Keratinocyte (primary cell): ENCODE measurements at places on chromosomes 3 and 15.

DNA sequence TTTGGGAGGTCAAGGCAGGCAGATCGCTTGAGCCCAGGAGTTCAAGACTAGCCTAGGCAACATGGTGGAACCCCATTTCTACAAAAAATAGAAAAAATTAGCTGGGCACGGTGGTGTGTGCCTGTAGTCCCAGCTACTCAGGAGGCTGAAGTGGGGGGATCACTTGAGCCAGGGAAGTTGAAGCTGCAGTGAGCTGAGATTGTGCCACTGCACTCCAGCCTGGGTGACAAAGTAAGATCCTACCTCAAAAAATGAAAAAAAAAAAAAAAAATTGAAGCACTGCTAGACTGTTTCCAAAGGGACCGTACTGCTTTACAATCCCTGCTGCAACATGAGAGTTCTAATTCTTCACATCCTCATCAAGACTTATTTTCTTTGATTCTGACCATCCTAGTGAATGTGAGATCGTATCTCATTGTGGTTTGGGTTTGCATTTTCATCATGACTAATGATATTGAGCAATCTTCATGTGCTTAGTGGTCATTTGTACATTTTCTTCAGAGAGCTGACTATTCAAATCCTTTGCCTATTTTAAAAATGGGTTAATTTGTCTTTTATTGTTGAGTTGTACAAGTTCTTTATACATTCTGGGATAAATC is 10.8 kb downstream of the CMTM8 start:
- peak; percentile 32 for DNase-seq

- no peak for DNase-seq
Measured at GRCh38 chr3:183587336-183587735, 31.8 kb upstream of the KLHL6 start.

GRCh38 chr3:119428538-119428937 is 34.9 kb downstream of the TMEM39A start:
- no peak for DNase-seq

GRCh38 chr15:29322415-29322814 is 52.8 kb upstream of the NSMCE3 start:
- DNase-seq, result no peak

DNA sequence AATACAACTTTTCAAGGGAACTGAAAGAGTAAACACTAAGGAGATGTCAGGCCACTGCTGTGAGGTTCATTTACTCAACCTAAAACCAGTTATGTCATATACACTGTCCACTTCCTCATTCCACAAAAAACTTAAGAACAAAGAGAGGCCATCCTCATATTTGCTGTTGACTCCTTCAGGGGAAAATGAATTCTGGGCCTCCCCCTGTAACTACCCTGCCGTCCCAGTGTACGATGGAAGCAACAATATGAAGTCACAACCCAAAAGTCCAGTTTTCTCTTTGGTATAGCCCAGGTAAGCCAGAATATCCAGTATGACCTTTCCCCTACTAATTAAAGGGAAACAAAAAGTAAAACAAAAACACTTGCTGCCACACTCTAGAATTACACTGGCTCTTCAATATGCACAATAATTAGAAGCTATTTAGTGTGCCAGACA is 16.2 kb downstream of the CEP152 start:
- no peak for DNase-seq

- DNase-seq, result no peak
Measured at GRCh38 chr3:179260949-179261765, 10.2 kb upstream of the KCNMB3 start.

DNA sequence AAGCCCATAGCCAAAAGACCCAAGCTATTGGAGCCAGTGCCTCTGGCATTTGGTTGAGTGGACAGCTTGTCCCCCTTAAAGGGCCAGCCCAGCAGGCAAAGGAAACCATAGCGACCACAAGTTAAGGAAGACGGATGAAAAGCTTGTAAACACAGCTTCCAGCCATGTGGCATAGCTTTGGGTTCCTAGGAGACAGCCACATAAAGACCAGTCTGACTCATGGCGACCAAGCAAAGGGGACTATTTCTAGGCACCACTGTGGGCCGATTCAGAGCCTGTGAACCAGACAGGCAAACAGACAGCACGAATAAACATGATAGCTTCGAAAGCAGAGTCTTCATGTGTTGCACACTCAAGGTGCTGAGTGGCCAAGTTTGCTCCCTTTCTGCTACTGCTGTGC is 30.5 kb upstream of the SRGAP3 start:
- DNase-seq, result no peak

GRCh38 chr3:162938083-162938482 is 1441.5 kb downstream of the OTOL1 start:
- DNase-seq, result no peak

- DNase-seq, result no peak
Measured at GRCh38 chr3:20930034-20930433, 744.0 kb upstream of the SGO1 start.

- no peak for DNase-seq
Measured at GRCh38 chr3:33144433-33144832, 30.6 kb downstream of the CRTAP start.

DNA sequence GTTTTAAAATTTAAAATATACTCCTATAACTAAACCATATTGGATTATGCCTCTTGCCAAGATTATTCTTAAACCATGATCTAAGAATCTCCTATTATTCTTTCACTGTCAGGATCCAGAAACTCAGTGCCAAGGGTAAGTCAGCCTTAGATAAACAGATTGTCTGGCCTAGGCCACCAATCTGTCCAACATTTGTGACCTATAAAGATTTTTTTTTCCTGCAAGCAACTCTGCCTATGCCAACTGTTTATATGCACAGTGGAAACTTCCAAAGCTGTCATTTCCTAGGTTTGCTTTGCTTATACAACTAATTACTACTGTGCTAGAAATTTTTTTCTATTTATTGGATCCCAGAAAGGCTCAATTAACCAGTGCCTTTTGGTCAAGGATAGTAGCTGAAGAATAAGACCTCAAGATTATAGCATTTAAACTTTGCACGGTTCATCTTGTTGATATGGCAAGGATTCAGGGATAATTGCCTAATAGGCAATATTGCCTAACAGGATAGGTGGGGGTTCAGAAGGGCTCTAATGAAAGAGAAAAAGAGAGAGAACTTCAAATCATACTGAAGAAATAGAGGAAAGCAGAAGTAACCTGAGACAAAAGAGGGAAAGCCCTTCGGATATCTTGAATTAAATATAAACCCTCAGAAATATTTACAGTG is 22.8 kb downstream of the GAP43 start:
- DNase-seq, result no peak

DNA sequence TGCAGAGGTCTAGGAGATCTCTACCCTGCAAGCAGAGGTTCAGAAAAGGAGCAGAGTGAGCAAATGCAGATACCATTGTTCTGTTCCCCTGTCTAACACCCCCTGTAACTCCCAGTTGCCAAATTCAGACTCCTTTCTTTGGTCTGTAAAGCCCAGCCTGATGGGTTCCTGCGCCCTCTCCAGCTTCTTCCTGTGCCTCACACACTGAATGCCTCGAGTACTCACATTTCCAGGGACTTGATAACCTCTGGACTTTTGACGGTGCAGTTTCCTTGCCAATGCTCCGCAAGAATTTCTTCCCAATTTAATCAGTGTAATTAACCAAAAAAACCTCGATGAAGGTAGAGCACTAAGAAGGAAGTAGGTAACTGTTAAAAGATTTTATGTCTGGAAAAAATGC is 19.3 kb downstream of the PDE8A start:
- DNase-seq, result no peak

- DNase-seq, result no peak
Measured at GRCh38 chr15:38164061-38164460, 88.6 kb upstream of the SPRED1 start.

DNA sequence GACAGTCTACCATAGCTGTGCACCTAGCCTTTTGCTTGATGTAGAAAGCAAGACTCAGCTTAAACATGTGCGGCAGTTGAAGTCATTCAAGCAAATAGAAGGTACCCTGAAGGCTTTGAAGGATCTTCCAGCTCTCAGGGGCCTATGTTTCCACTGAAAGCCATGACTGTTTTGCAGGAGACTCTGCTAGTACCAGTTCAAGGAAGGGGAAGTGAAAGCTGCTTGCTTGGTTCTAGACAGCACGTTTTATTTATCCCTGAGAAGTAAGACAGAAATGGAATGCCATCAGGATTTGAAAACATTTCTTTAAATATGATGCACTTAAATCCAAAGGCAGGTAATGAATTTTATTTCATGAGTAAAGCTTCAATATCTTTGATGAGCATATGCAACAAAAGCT is 311.4 kb downstream of the PDCD6IP start:
- DNase-seq, result no peak

GRCh38 chr3:129530251-129530791 is 1.9 kb downstream of the RHO start:
- DNase-seq, result no peak

- no peak for DNase-seq
Measured at GRCh38 chr3:141294848-141295247, 63.2 kb downstream of the PXYLP1 start.

DNA sequence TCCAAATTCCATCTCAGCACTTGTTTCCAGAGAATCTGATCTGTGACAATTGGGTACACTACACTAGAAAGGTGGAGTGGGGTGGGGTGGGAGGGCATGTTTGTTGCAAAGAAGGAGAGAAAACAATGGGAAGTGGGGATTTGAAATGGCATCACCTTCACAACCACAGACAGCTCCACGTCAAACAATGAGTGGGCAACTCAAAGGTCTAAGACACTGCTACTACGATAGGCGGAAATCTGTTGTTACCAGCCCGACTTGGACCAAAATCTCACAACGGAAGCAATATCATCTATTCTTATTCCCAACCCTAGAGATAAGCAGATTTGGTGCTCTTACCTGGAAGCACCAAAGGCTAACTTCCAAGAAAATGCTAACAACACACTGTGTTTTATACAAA is 3.3 kb downstream of the CYP19A1 start:
- DNase-seq, result no peak

GRCh38 chr3:141276398-141276797 is 44.8 kb downstream of the PXYLP1 start:
- DNase-seq, result no peak

- DNase-seq, result no peak
Measured at GRCh38 chr3:42032693-42033349, 58.3 kb upstream of the TRAK1 start.

DNA sequence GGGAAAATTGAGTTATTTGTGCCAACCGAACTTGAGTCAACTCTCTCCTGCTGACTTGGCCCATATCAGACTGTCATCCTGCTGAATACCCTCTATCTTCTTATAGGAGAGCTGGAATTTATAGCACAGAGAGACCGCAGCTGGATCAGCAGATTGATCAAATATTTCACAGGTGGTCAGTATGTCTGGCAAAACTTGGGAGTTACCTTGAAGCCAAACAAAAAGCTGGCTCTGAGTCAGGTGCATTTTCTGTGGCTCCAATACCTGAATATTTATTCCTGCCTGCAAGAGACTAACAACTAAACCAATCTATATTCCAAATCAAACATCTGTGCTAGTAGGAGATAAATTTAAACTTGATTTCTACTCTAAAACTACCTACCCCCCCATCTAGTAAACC is 752.1 kb upstream of the ALCAM start:
- DNase-seq, result no peak

GRCh38 chr3:171157286-171157685 is 130.8 kb upstream of the SLC2A2 start:
- no peak for DNase-seq

GRCh38 chr3:19744047-19744446 is 190.0 kb downstream of the EFHB start:
- DNase-seq, result no peak

GRCh38 chr3:157166561-157166960 is 6.6 kb upstream of the CCNL1 start:
- DNase-seq, result no peak

GRCh38 chr3:173501931-173502489 is 104.5 kb downstream of the NLGN1 start:
- no peak for DNase-seq

GRCh38 chr3:10927551-10927950 is 65.0 kb upstream of the SLC6A1 start:
- no peak for DNase-seq

- DNase-seq, result no peak
Measured at GRCh38 chr15:85788771-85789495, 5.8 kb downstream of the KLHL25 start.

GRCh38 chr3:184651904-184652303 is 60.0 kb downstream of the MAGEF1 start:
- DNase-seq, result peak; percentile 84

GRCh38 chr3:138945709-138946662 is 951 bp downstream of the FOXL2 start:
- DNase-seq, result no peak

GRCh38 chr3:15782429-15782828 is 15.3 kb downstream of the ANKRD28 start:
- no peak for DNase-seq

GRCh38 chr3:19994796-19995195 is 17.3 kb downstream of the PP2D1 start:
- DNase-seq, result no peak

GRCh38 chr15:25862472-25863110 is 536 bp downstream of the ATP10A start:
- DNase-seq, result no peak

DNA sequence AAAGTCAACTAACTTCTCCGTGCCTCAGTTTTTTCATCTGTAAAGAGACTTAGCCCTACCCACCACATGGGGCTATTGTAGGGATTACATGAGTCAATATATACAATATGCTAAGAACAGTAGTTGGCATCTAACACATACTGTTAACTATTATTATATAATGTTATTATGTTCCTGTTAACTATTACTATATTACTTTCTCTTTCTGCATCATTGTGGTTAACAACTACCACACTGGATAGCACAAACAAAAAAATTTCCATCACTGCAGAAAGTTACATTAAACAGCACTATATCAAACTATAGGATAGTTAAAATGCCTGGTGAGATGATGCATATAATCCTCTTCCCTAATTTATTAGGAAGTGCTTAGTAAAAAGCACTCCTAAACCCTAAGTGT is 23.7 kb downstream of the STAG1 start:
- no peak for DNase-seq

- no peak for DNase-seq
Measured at GRCh38 chr15:46309914-46310313, 675.1 kb downstream of the SQOR start.

GRCh38 chr3:123767009-123767372 is 117.1 kb downstream of the MYLK start:
- DNase-seq, result no peak

DNA sequence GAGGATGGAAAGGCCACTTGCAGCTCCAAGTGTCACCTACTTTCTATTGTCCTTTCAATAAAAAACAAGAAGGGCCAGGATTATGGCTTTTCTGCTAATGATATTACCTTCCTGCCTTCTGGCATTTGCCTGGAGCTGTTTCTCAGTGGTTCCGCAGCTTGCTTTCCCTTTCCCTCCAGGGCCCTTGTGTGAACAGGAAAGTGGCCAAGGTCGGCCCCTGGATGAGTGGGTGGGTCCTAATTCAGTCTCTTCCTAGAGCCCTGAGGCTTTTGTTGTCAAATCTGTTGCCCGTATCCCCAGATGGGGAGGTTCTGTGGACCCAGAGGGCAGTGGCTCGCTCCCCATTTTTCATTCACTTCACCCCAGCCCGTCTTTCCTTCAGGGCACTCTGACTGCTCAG is 64.2 kb upstream of the UMPS start:
- DNase-seq, result no peak

GRCh38 chr15:74384881-74385643 is 17.6 kb upstream of the CYP11A1 start:
- DNase-seq, result no peak

GRCh38 chr3:193464889-193465288 is 86.3 kb upstream of the ATP13A5 start:
- DNase-seq, result no peak
